ENCODE measurements at places on chromosomes 3 and 15.

DNA sequence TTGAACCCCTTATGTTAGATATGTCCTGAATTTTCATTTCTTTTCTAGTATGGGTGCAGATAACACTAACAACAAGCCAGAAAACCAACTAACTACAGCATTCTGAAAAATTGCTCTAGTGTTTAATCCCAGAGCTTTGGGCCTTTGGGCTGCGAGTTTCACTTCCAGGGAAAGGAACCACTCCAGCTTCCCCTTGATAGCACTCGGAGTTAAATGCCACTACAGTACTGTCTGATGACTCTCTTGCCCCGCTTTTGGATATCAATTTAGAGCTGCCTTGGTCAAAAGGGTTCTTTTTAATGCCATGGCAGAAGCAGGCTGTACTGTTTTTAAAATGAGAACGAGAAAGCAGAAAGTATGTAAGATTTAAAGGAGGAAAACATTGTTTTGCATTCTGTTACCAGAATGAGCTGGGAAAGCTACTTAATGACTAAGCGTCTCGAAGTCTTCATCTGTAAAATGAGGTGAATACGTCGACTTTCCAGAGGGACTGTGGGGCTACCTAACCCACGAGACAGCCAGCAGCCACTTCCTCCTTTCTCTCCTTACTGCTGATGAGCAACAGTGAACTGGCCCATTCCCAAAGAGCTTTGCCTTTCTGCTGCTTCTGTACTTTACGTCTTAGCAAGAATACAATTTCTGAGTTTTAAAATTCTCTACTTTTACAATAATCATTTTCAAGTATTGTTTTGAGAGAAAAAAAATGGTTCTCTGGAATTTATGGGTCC is 299.3 kb upstream of the LYSMD4 start:
- DNase-seq, result no peak

GRCh38 chr3:146271180-146271579 is 20.3 kb upstream of the PLSCR4 start:
- DNase-seq, result no peak

GRCh38 chr3:58824777-58825176 is 158.2 kb upstream of the FAM3D start:
- DNase-seq, result no peak

DNA sequence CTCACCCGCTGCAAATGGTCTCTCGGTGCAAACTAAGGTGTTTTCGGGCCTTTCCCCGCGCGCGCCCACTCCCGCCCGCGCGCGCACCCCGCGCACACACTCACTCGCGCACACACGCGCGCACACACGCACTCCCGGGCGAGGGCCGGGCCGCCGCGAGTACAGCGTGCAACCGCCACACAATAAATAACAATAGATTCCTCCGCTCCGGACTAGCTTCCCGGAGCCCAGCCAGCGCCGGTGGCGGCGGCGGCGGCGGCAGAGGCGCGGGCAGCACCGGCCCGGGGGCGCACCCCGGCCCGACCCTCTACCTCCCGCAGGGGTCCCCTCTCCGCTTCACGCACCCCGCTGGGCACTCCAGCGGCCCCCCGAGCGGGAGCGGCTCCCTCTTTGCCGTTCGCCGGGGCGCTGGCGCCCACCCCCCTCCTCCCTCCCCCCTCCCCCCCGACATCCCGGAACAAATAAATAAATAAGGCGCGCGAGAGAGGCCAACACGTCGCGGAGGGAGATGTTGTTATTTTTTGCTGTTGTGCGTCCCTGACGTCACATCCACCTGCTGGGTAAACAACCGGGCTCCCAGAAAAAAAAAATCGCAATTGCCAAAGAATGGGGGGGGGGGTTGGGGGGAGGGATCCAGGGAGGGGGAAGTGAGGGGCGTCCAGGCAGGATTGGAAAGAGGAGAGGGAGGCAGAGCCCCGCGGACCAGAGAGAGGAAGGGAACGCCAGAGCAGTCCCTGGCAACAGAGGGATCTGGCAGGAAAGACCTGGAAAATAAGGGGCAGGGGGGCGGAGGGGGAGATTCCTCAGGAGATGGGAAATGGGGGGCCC is at the start of gene FOXP1:
FOXP1 (minus strand) TSS at position 163 of the 828 bp plus-strand sequence. CDS start 385,347 bp downstream, outside the sequence.
- DNase-seq, result no peak

DNA sequence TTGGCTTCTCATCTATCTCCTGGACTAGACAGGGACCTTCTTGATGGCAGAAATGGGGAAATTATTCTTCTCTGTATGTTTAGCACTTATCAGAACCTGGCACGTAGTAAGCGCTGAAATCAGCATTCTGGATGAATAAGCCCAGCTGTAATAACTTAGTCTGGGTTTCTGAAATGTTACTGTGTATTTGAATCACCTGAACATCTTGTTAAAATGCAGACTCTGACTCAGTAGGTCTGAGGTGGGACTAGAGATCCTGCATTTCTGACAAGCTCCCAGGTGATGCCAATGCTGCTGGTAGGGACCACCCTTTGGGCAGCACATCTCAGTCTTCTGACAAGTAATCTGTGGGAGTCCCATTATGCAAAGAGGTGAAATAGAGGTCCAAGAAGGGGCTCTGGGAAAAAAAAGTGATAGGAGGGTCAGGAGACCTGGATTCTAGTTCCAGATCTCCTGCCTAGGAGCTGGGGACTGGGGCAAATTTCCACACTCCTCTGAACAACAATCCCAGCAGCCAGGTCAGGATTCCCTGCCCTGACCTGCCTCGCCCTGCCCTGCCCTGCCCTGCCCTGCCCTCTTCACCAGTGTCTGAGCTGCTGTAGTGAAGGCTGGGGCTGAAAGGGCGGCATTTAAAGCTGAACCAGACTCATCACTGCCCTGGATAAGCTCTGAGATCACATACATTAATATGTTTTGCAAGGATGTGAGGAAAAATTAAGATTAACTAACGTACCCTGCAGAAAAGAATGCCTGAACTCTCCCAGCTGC is 17.2 kb upstream of the SLC6A11 start:
- no peak for DNase-seq

GRCh38 chr3:195094191-195094921 is 176.6 kb downstream of the XXYLT1 start:
- DNase-seq, result no peak

GRCh38 chr15:80436511-80437307 is 32.5 kb downstream of the ARNT2 start:
- DNase-seq, result no peak

- no peak for DNase-seq
Measured at GRCh38 chr15:35007397-35007796, 19.3 kb upstream of the ZNF770 start.

- DNase-seq, result no peak
Measured at GRCh38 chr3:21914451-21914850, 163.4 kb upstream of the ZNF385D start.

DNA sequence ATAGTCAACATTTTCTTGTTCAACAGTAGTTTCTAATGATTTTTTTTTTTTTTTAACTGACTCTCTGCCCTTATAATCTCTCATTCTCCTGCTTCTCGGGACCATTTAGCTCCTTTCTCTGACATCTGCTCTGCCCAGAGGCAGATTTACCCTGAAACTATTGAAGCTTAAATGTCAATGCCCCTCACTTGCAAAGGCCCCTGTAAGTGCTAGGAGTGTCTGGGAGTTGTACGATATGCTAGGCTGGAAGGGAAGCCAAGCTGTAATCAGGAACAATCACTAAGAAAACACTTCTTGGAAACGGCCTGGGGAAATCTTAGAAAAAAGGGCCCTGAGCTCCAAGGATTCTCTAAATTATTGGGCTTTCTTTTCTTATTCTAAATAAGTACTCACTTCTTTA is 5.8 kb upstream of the PLOD2 start:
- DNase-seq, result no peak

GRCh38 chr3:156620260-156620659 is 54.1 kb upstream of the TIPARP start:
- no peak for DNase-seq

DNA sequence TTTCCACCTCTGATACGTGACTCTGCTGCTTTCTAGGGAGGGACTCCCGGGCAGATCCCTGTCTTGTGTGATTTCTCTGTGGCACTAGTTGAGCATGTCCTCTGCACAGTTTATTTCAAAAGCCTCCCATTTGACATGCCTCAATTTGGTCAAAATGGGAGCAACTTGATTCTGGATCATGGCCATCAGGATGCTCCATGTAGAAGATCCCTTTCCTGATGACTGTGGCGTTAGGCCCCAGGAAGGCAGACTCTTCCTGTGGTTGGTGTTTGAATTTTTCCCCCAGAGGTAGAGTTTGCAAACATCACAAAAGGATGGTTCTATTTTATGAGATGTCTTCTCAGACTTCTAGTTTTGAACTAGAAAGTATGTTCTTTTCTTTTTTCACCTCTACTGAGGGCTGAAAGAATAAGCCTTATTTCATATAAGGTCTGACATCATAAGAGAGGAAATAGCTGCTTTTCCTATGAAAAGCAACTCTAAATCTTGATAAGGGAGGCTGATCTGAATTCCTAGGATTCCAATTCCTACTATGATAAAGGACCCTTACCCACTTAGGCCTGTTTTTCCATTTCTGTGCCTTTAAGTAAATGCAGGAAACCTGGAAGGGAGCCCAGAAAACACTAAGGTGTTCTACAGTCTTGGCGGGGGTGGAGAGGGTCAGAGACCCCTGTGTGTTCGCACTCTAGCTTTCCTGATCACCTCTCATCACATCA is 243.8 kb upstream of the CHRM5 start:
- no peak for DNase-seq

DNA sequence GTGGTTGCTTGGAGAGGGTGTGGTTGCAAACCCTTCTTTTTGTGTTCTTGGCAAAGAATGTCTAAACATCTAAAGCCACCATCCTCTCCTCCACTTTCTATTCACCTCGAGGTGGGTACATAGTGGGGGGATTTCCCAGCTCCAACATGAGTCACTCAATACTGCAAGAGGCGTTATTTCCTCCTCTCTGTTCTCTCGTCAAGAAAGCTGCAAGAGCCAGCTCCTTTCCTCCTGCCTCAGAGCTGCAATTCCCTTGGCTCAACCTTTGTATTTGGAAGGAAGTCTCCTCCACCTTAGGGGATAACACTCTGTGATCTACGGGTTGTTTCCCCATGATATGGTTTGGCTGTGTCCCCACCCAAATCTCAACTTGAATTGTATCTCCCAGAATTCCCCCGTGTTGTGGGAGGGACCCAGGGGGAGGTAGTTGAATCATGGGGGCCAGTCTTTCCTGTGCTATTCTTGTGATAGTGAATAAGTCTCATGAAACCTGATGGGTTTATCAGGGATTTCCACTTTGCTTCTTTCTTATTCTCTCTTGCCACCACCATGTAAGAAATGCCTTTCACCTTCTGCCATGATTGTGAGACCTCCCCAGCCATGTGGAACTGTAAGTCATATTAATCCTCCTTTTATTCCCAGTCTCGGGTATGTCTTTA is 138.4 kb downstream of the PLCL2 start:
- peak; percentile 8 for DNase-seq

GRCh38 chr15:76118767-76119166 is 59.0 kb downstream of the TMEM266 start:
- DNase-seq, result no peak

DNA sequence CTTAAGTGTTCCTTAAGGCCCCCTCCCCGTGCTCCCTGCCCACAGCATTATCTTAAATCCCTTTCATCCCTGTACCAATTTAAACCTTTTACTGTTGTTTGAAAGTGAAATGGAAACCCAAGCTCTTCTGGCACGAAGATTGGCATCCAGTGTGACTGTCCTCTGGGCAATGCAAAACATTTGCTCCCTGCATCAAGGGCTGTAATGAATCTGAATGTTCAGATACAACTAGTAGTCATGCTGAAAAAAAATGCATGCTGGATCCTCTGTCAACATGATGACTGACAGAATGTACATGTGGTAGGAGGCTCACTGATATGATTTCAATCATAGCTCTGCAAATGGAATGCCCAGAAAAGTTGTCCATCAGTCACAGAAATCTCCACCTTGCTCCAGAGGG is 8.1 kb upstream of the CDIN1 start:
- DNase-seq, result peak; percentile 18

- DNase-seq, result no peak
Measured at GRCh38 chr3:25697553-25697952, 32.8 kb upstream of the TOP2B start.

DNA sequence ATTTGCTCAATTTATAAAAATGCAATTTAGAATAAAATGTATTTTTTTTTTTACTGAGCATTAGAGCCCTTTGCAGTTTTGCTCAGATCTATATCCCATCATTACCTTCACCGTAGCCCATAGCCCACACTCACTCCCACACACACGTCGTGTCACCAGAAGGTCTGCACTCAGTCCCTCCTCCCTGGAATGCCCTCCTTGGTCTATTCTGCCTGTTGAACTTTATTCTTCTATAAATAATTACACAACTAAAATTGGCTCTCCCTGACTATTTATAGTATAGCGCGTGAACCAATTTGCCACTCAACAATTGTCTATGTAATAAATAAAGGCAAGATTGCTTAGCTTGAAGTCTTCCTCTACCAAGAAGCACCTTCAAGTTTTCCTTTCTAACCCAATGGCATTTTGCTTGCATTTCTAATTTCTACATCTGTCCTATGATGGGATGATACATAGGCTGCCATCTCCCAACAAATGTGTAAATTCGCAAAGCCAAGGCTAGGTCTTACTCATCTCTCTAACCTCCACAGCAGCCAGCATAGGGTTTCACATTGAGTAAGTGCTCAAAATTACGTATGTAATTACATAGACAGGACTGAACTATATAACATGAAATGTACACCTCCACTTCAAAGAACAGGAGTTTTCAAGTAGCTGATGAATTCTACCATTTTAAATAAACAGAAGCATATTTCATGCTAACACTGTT is 172.0 kb upstream of the HES1 start:
- no peak for DNase-seq

GRCh38 chr3:136146981-136147729 is 49.0 kb downstream of the MSL2 start:
- DNase-seq, result no peak

GRCh38 chr15:87123676-87124382 is 1044.2 kb downstream of the AGBL1 start:
- no peak for DNase-seq

- DNase-seq, result no peak
Measured at GRCh38 chr15:40397688-40398412, 7.7 kb upstream of the IVD start.

DNA sequence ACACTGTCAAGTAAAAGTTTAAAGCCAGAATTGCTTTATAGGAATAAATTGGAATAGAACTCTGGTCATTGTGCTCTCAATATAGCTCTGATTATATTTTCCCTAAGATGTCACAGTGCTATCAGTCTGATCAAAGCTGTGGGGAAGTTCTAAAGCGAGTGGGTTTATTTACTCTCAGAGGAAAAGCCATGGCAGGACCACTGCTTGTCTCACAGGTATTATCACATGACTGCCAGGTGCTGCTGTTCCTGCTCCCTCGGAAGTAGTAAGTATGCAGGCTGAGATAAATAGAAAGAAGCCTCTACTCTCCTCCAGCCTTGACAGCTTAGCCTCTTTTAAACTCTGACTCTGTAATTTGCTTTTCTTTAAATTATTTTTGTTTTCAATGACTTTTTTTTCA is 49.1 kb upstream of the UTS2B start:
- DNase-seq, result no peak

DNA sequence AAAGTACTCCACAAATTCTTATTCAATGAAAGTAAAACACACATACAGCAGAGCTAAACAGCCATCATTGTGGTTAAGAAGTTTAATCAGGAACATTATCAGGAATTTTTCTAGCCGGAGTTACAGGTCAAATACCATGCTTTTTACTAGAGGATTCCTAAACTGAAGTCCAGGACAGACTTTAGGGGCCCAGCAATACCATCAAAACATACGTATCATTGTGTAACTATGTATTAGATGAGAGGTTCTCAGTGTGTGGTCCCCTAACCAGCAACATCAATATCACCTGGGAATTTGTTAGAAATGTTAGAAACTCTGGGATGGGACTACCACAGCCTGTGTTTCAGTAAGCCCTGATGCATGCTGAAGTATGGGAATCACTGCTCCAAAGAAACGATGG is 404.2 kb upstream of the IL12A start:
- DNase-seq, result no peak

- no peak for DNase-seq
Measured at GRCh38 chr3:79362571-79363270, 405.1 kb downstream of the ROBO1 start.

Data from fibroblast of the conjunctiva (primary cell).